ENCODE measurements at places on chromosomes 3 and 15.

- peak; percentile 83 for DNase-seq
Observed at GRCh38 chr15:65376767-65377104, 1.1 kb downstream of the IGDCC3 start.

GRCh38 chr15:64842096-64842939 lies 603 bp downstream of the PLEKHO2 start:
- DNase-seq, result peak; percentile 62

- DNase-seq, result no peak
Observed at GRCh38 chr15:58573270-58573669, 141.5 kb downstream of the LIPC start.

- DNase-seq, result no peak
Observed at GRCh38 chr3:18238746-18239331, 186.3 kb downstream of the SATB1 start.
